ENCODE measurements at places on chromosomes 1 and 21. TPM values are rescaled to one million over a fixed set of nuclear protein-coding genes. Genes with fewer than 3 reads are reported as not detected.

ATP1B1 gene
- total RNA-seq, result 3.9 TPM

COL11A1 gene
- 0.07 TPM for total RNA-seq

GBP4 gene
- total RNA-seq, result 44.2 TPM

ATF3 gene
- 1.5 TPM for total RNA-seq

AMY1A gene
- not detected for total RNA-seq

SPATA45 gene
- not detected for total RNA-seq

Measured in T-cell (primary cell).